Cortex of kidney (tissue), 1 donor: ENCODE measurements at places on chromosomes 6 and 20.

- no peak for DNase-seq
Measured at GRCh38 chr6:105359419-105360370, 43.2 kb downstream of the PREP start.

DNA sequence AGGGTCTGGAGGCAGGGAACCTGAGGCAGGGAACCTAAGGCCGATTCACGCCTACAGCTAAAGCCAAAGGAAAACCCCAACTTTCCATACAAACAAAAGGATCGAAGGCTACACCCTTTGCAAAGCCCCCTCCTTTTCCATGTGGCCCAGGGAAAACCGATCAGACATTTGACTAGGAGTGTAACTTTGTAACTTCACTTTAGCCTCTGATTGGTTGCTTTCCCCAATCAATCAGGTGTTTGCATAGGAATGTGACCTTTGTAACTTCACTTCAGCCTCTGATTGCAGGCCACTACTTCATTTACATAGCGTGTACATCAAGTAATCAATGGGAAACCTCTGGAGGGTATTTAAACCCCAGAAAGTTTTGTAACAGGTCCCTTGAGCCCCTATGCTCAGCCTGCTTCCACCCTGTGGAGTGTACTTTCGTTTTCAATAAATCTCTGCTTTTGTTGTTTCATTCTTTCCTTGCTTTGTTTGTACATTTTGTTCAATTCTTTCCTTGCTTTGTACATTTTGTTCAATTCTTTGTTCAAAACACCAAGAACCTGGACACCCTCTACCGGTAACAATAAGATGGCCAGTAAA lies 43.3 kb downstream of the CHD6 start:
- no peak for DNase-seq

DNA sequence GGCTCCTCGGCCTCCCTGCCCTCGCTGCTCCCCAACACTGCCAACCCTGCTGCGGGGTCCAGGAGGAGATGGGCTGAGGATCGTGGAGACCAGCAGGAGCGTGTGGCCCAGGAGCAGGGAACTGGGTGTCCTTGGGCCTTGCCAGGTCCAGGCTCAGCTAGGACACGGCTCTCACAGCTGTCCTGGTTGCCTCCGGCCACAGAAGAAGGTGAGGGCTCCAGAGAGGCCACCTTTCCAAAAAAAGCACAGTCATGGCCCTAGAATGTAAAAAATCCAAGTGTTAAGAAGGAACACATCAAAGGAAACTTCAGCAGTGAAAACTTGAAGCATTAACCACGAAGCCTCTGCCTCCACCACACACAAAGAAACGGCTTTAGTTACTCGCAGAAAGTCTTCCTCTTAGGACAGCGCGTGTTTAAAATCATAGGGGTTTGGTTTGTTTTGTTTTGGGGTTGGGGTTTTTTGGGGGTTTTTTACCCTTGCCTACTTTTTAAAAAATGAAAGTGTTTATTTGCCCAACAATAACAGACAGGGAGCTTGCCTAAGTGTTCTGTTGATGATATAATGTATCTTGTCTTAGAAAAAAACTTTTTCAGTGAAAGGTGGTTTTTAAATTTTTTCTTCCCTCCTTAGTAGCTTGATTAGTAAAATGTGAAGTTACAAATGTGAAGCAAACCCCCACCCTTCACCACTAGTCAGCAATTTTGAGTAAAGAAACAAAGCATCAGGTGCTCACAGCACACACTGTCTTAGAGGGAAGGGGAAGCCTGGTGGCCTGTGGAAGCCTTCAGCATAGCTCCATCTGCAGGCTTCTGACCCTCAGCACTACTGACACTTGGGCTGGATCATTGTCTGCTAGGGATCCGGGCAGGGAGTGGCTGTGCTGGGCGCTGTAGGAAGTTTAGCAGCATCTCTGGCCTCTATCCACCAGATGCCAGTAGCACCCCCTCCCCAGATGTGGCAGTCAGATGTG lies 60.0 kb downstream of the PTPN1 start:
- DNase-seq = no peak

- no peak for DNase-seq
Measured at GRCh38 chr6:160042788-160043301, 74.0 kb downstream of the IGF2R start.

DNA sequence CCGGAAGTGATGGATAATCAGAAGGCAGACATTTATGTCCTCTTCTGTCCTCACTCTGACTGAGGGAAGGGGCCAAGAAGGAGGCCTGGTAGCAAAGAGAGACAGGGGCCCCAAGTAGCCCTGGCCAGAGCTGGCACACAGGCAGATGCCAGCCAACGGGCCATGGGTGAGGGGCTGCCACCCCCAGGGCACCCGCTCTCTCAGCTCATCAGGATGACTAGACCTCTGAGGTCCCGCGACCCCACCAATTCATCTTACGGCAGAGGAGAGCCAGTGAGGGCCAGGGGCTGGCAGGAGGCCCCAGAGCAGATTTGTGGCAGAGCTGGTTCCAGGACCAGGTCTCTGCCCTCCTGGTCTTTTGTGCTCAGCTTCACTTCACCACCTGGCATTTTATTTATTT lies 43.1 kb upstream of the MDFI start:
- no peak for DNase-seq

- no peak for DNase-seq
Measured at GRCh38 chr6:101401792-101402621, 8.5 kb downstream of the GRIK2 start.

GRCh38 chr6:82006027-82006738 lies 241.4 kb downstream of the IBTK start:
- DNase-seq = no peak

DNA sequence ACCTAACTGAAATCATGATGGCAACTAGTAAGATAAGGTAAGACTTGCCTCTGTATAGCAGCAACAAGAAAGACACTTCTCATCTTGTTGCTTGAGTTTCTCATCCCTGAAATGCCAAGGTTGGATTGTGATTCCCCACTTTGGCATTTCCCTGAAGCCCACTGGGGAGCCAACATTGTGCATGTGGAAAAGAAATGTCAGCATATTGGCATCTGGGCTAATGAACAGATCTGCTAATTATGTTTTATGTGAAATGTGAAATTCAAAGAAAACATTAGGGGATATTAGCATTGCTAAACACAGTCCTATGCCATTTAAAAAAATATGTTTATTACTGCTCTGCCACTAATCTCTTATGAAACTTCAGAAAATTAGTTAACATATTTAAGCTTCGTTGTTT lies 126.3 kb upstream of the PCSK2 start:
- DNase-seq = no peak
